Activated CD4-positive, alpha-beta T cell treated with anti-CD3 and anti-CD28 coated beads for 24 hours (primary cell): ENCODE measurements at places on chromosomes 1 and 21.

DNA sequence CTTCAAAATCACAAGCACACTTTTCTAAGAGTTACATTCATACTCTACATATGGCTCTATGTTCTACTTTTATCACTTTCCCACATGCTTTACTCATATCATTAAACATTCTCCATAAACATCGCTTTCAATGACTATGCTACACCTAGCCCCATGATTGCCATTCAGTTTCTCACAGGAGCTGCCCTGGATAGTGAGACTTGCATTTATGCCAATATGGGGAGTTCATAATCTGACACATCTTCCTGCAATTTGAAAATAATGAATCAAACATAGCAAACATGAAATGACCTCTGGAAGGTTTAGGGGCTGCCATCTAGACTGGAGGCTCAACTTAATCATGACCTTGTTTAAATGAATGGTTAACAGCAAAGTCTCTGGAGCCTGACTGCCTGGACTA is 9.0 kb upstream of the CYP4A22 start:
- DNase-seq: no peak

DNA sequence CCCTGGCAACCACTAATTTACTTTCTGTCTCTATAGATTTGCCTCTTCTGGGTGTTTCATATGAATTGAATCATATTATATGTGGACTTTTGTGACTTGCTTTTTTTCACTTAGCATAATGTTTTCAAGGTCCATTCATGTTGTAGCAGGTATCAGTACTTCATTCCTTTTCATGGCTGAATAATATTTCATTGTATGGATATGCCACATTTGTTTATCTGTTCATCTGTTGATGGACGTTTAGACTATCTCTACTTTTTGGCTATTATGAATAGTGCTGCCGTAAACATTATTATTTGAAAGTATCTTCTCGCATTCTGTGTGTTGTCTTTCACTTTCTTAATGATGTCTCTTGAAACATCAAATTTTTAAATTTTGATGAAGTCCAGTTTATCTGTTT is 32.8 kb upstream of the CD101 start:
- no peak for DNase-seq

DNA sequence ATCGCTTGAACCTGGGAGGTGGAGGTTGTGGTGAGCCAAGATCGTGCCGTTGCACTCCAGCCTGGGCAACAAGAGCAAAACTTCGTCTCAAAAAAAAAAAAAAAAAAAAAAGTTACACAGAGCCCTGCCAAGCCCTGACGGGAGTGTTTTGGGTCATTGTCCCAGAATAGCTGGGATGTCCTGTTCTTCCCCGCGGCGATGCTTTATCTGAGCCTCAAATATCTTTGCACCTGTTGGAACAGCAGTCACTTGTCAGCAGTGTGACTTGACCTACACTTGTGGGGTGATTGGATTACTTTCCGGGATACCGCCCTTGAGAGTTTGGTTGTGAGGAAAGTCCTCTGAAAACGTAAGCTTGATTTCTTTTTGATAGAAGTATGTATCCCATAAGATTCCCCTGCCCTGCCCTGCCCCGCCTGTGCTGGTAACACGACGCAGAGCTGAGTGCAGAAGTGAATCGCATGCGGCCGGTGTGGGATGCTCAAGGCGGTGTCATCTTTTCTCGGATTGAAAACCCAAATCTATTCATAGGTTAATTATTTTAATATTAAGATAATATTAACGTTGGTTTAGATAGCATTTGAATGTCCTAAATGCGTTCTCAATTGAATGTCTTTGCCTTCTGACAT is 50.9 kb downstream of the PCNT start:
- DNase-seq: no peak

- DNase-seq: no peak
These were observed 247.0 kb upstream of the LYPLAL1 start for GRCh38 chr1:218926631-218927030.

DNA sequence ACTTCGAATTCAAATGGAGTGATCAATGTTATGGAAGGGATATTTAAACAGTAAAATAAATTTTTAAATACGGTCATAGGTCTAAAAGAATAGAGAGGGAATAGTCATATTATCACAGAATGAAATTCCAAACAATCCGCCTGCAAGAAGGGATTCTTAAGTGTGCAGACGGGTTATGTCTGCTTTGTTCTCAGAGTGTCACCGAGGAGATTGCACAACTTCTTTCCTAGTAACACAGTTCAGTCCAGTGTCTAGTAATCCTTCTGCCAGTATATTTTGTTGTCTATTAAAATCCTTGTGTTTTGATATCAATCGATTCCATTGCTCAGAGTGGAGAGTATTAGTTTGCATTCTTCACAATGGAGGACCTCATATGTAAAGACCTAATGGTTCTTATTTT is 48.4 kb downstream of the LRRC53 start:
- DNase-seq: no peak

DNA sequence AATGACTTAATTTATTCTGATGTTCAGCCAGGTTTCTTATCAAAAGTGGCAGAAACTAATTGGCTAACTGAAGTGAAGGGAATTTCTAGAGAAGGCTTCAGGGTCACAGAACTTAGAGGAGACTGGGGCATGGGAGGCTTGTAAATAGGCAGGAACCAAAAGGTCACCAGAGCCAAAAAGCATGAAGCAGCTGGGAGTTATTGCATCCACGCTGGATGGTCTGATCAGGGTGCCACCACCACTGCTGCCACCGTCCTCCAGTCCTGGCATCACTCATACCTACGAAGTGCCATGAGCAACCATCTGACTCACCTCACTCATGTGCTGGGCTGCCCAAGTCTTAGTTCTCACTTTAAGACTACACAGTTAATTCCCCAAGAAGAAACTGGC is 82.5 kb upstream of the DPH5 start:
- no peak for DNase-seq

- no peak for DNase-seq
These were observed 4.1 kb downstream of the SH3BGRL3 start for GRCh38 chr1:26283871-26284596.

DNA sequence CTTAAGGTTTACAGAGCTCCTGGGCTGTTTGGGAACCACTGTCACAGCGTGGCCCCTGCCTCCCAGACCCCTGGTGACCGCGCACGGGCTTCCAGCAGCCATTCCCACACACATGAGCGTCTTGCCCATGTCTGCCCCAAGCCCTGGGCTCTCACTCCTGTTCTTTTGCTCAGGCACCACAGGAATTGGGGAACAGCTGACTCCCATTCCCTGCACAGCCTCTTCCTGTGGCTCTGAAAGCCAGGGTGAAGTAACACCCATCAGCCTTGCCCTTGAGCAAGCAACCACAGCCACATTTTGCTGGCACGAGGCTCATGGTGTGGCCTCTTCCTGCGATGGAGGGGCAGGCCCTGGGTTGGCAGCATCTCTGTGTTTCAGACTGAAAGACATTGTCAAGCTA is 14.3 kb upstream of the GPR157 start:
- no peak for DNase-seq

DNA sequence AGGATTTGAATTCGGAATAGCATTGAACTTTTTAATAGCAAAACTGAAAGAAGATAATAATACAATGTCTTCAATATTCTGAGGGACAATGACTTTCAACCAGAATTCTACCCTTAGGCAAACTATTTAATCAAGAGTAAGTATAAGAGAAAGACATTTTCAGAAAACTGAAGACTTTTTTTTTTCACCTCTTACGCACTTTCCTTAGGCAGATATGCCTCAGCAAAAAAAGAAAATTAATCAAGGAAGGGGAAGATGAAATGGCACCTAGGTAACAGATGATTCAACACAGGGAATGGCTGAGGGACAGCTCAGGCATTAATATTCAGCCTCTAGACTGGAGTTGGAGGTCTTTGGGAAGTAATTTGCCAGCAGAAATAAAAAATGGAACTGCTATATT is 184.9 kb downstream of the URB2 start:
- DNase-seq: no peak
